ENCODE measurements at places on chromosomes 6 and 20.
A peak's percentile ranks its signal among the peaks of the same experiment; 100 is the strongest.

- no peak for DNase-seq
Measured at GRCh38 chr6:40343318-40343876, 243.8 kb downstream of the LRFN2 start.

DNA sequence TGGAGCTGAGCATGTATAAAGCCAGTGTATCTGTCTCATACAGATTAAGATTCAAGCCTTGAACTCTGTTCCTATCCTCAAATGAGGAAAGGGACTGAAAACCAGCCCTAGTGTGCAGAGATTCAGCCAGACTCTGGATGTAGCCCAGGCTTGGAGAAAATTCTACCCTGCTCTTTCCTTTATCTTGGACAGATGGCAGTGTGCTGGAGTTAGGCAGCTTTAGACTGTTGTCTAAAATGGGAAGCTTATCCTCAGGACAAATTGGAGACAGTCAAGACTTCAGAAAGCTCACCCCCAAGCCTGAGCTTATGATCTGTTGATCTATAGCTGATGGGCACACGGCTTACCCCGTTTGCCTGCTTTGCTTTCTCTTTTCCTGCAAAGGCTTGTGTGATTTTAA, 1057.6 kb downstream of the KIF16B start:
- no peak for DNase-seq

DNA sequence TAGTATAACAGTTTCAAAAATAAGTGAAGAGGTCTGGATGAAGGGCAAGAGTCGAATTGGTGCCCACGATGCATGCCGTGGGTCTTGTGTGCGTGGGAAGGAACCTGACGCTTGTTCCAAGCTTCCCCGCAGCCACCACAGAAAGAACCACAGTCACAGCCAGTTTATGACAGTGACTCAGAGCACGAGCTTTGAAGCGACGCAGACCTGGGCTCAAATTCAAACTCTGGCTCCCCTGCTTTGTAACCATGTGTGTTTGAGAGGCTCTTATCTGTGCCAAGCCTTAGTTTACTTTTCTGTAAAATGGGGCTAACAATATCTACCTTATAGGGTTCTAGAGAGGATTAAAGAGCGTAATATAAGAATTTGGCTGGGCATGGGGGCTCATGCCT, 65.5 kb downstream of the SYNJ2 start:
- peak; percentile 82 for DNase-seq

- DNase-seq = no peak
Measured at GRCh38 chr6:14567842-14568241, 450.3 kb downstream of the CD83 start.

DNA sequence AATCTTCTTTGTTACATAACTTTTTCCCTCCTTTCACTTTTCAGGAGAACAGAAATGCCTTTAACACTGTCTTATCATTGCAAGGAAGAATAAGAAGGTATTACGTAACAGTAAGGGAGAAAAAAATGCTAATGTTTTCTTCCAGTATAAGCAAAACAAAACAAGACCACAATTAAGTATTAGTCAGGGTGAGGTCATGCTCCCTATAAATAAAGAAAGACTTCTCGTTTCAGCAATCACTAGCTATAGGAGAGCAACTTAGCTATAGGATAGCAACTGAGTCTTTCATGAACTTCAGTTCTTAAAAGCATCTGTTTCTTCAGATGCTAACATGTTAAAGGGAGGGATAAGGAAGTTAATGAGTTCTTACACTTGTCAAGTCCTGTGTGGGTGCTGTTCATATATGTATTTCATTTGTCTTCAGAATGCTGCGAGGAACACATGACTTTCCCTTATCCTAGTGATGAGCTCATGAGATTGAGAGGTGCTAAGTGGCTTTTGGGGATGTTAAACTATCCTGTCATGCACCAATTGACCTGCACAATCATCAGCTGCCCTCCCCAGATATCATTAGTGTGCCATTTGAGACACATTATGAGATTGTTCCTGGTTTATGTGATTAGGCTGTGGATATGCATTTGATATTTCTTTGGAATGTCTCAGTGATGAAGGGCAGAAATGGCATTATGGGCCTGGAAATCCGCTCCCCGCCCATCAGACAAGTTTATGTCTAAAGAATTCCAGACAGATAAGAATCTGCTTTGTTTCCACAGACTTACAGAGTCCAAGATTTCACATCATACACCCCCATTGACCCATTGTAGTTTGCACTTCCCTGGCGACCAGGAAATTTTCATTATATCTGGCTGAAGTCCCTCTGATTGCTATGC, 37.5 kb downstream of the LAMA4 start:
- DNase-seq = no peak

DNA sequence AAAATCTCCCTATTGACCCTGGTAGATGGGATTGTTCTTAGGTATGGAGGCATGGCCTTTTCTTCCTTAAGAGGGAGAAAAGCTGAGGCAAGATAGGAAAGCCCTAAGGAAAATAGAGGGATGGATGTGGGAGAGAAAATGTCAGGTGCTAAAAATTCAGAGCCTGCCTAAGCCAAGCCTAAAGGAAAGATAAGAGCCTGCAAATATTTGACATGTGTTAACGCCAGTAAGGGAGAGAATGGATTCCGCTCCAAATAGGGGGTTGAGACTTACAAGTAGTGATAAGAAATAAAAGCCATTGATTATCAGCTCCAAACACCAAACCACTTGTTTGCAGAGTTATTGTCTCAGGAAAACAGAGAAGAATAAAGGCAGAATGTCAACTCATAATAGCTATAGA, 533.6 kb downstream of the PTPRT start:
- DNase-seq = no peak

- no peak for DNase-seq
Measured at GRCh38 chr6:108677894-108678293, 117.2 kb downstream of the FOXO3 start.

- DNase-seq = no peak
Measured at GRCh38 chr6:69580706-69581105, 216.1 kb downstream of the LMBRD1 start.

DNA sequence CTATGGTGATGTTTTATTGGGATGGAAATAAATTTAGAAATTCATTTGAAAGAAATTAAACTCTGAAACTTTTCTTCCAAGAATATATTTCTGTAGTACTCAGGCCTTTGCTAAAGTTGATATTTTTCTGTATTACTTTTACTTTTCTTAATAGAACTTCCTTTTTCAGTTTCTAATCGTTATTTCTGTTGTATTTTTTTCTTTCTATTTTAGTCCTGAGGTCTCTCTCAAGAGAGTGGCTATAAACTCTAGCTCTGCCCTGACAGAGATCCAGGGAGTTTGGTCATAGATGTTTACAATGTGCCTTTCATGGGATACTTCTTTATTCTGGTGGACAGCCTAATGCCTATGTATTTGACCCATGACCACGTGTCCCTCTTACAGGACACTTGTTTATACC, 51.0 kb downstream of the OR2B6 start:
- no peak for DNase-seq

- no peak for DNase-seq
Measured at GRCh38 chr6:136175873-136176272, 74.2 kb downstream of the MTFR2 start.

DNA sequence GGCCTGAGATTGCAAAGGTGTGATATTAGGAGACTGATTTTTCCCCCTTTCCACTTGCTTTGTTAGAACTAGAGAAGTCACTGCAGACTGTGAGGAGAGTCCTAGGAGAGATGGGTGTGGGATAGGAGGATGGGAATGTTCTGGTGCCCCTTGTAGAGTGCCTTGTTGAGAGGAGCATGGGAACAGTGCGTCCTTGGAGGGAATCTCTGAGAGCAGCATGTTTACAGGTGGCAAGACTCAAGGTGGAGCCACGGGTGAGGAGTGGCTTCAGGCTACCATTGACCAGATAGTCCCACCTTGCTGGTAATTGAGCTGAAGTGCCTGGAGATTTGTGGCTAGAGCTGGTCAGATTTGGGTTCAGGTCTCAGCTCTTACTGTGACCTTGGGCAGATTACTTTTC, 6.0 kb downstream of the PLCG1 start:
- no peak for DNase-seq

GRCh38 chr20:50152394-50153152, 950 bp downstream of the PEDS1 start:
- no peak for DNase-seq

- no peak for DNase-seq
Measured at GRCh38 chr6:152435816-152436215, 201.3 kb downstream of the SYNE1 start.

- no peak for DNase-seq
Measured at GRCh38 chr20:16904751-16905150, 156.6 kb downstream of the OTOR start.

DNA sequence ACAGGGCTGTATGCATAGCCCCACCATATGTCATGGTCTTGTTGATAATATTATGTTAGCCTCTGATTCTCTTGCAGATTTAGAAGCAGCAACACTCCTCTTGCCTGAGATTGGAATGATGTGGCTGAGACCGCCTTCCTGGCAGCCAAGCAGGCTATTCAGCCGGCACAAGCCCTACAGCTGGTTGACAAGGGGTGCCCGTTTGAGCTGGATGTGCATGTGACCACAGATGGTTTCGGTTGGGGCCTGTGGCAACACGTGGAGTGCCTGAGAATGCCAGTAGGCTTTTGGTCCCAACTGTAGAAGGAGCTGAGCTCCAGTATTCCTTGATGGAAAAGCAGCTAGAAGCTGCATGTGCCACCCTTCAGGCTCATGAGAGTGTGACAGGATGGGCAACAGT, 303.6 kb upstream of the POU3F2 start:
- DNase-seq = no peak

DNA sequence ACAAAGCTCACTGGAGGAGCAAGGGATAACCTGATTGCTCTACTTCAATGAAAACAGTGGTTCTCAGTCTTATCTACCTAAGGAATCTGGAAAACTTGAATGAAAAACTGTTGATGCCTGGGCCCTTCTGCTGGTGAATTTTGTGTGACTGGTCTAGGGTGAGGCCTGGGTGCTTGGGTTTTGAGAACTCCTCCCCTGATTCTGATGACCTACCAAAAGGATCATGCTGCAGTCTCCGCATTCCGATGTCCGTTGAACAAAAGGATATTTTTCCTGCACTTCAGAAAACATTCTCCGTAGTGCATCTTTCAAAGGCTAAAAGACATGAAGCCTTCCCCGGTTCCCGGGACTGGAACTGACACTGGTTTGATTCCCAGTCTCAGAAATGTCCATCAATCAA, 157.9 kb downstream of the SYNDIG1 start:
- no peak for DNase-seq

DNA sequence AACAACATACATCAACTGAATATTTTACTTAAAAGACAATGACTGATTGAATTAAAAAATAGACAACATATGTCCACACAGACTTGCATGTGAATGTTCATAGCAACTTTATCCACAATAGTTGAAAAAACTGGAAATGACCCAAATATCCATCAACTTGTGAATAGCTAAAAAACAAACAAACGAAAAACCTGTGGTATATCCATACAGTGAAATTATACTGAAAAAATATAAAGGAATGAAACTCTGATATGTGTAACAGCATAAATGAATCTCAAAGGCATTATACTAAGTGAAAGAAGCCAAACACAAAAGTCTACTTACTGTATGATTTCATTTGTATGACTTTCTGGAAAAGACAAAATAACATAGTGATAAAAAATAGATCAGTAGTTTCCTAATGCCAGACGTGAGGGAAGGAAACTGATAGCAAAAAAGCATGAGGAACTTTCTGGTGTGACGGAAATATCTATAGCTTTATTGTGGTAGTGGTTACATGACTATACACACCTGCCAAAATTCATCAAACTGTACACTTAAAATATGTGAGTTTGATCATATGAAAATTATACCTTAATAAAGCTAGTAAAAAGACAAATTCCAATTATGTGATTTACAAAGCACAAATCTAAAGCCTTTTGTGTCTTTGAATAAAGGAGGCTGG, 123.2 kb downstream of the BACH2 start:
- no peak for DNase-seq

- DNase-seq = peak; percentile 13
Measured at GRCh38 chr6:62283796-62284411, 2.1 kb downstream of the KHDRBS2 start.

DNA sequence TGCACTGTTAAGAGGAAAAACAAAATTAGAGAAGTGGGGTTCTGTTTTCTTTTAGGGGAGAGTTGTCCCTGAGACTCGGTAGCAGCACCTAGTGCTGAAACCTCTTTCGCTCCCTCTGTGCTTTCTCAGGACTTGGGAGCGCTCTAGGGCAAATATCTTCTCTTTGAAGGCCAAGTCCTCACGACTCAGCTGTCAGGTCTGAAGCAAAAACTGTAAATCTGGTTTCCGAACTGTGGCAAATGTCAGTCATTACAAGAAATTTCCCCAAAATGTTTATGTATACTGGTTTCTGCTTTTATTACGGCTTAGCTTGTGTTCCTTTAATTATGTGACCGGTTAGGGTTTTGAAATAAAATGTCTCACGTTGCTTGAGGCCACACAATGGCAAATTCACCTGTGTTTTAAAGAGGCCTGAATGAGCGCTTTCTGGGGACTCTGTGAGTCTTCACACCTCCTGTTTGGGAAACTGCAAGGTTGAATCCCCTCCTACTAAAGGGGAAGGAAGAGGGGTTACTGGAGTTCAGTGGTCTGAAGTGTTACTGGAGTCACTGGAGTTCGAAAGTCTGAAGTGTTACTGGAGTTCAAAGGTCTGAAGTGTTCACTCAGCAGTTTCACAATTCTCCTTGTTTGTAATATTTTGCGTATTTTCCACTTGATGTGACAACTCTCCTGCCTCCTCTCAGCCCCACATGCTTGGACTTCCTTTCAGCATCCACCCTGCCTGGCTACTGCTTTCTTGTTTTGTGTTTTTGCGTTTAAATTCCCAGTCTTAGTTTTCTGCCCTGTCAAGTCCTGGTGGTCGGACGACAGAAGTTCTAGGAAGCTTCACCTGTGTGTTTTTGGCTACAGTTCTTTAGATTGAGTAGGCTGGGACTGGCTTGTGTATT, 1.6 kb downstream of the SMPDL3A start:
- DNase-seq = no peak

DNA sequence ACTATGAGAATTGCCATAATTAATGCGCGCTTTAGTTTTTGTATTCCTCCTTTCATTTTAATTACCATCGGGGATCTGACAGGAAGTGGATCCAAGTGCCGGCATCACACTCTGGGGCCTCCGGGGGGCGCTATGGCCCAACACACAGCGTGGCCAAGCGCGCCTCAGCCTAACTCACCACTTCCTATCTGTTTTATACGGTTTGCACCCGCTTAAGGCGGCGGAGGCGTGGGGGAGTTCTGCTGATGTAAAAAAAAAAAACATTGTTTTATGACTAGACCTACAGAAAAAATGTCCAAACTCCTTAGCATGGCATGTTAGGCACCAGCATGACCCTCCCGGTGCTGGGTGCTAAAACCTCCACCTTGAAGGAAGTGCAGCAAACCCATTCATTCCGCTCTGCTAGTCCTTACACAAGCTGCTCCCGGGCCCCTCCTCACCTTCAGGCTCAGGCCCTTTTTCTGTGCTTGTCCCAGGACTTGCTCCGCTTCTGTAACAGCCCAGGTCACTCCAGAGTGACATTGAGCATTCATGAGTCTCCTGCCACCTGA, 4.5 kb upstream of the EBF4 start:
- peak; percentile 80 for DNase-seq

DNA sequence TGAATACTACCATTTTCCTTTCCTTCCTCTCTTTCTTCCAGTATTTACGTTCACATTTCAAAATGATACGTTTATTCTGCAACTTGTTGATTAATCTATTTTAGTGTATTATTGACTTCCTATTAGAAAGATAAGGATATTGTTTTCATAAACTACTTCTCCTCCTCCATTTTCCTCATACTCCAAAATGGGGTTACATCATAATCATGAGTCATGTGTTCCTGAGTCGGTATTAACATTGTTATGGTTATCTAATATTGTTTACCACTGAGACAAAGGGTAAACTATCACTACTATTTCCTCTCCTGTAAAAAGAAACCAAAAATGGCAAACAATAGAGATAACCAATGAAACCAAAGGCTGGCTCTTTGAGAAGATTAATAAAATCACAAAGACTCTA, 126.5 kb upstream of the CDYL start:
- no peak for DNase-seq

GRCh38 chr6:45657226-45657625, 279.5 kb upstream of the SUPT3H start:
- no peak for DNase-seq
